Fibroblast of gingiva (primary cell): ENCODE measurements at places on chromosomes 6 and 20.
A peak's percentile ranks its signal among the peaks of the same experiment; 100 is the strongest.

- no peak for DNase-seq
Observed at GRCh38 chr6:22112461-22112860, 184.4 kb downstream of the PRL start.

DNA sequence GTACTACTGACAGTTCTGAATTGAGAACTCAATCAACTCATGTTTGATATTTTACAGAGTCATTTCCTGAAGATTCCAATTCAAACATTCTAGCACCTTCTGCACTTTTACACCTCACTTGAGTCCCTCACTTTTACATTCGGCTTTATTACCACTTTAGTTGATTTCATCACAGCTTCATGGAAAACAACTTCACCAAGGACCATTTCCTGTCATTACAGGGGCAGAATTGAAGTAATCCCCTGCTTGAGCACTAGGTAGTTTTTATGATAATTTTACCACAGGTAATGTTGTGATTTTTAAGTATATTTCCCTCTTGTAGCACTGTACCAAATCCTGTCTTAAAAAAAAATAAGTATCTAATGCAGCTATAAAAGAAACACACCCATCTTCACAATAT is 312.9 kb downstream of the BTBD9 start:
- no peak for DNase-seq

DNA sequence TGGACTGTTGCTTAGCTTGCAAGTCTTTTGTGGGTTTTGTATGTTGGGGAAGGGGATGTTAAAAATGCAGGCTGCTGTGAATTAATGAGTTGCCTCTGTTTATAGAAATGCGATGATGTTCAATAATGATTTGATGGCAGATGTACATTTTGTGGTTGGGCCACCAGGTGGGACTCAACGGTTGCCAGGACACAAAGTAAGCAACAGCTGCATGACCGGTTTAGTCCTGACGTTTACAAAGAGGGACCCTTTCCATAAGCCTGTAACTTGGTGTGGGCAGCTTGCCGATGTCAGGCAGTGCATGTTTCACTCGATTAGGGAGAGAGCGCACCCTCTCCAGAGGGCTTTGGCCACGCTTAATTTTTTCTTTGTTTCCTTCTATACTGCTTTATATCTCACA is 1.3 kb downstream of the BTBD3 start:
- no peak for DNase-seq

GRCh38 chr20:41192575-41192974 is 55.2 kb downstream of the PLCG1 start:
- DNase-seq = no peak

DNA sequence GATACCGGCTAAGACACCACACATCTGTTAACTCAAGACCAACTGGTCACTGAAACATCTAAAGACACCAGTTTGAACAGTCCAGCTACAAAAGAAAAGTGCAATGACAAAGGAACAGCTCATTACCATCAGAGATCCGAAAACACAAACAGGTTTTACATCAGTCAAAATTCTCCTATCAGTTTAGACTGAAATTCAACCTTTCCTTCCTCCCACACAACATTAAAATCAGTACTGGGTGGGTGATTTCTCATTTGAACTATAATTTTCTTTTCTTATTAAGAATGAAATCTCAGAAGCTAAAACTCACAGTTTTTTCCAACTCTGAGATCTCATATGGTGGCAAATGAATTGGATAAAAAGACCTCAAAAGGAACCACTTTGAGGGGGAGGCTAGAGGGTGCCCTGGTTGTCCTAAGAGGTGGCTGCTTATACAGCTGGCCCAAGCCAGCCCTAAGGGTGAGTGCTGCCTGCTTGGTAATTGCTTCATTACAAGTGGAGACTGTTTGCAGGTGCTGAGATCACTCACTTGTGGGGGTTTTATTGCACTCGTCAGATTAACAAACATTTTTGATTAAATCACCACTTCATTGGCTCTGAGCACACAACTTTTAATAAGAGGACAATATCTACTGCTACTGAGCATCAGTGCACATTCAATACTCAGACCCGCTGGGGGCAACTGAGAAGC is 4.3 kb downstream of the CCDC167 start:
- no peak for DNase-seq

GRCh38 chr6:16206595-16207037 is 31.8 kb upstream of the GMPR start:
- peak; percentile 77 for DNase-seq

DNA sequence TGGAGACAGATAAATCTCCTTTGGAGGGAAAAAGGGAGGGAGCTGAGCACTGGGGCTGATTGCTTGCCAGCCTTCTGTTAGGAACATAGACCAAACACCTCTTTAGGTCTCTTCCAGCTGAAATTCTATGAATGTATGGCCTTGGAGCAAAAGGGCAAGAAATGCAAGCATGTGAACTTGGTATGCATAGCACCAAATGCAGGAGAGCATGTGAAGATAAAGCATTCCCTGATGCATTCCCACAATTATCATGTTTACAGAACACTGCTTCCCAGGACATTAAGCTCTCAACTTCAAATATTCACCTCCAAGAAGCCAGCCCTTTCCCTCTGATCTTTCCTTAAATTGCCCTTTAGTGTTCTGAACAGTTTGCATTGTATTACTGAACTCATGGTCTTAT is 15.6 kb downstream of the RIPOR2 start:
- DNase-seq = no peak

- DNase-seq = no peak
Observed at GRCh38 chr6:112470950-112471349, 123.8 kb downstream of the RFPL4B start.

- DNase-seq = no peak
Observed at GRCh38 chr6:46903175-46903574, 18.6 kb downstream of the ADGRF5 start.

- peak; percentile 51 for DNase-seq
Observed at GRCh38 chr6:108966855-108967755, 118.9 kb downstream of the ARMC2 start.

DNA sequence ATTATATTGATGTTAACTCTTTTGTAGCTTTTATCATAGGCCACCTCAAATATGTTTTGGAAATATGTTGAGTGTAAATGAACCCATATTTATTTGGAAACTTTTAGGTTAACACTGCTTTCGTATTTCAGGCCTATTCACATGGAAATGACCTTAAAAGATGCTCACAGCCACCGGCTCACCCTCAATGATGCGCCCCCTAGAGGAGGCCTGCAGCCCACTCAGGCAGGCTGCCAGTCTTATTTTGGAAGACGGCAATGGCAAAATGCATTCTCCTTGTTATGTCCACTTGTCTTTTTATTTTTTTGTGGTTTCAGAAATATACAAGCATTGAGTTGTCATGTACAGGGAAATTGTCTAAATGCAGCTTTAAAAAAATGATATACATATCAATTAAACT is 869.7 kb downstream of the PHF3 start:
- no peak for DNase-seq

GRCh38 chr6:63912887-63913286 is 277.3 kb downstream of the PHF3 start:
- DNase-seq = no peak

- peak; percentile 94 for DNase-seq
Observed at GRCh38 chr6:108565893-108566292, 5.2 kb downstream of the FOXO3 start.

GRCh38 chr6:132590362-132590761 is 821 bp upstream of the TAAR5 start:
- DNase-seq = no peak

GRCh38 chr20:22248051-22248667 is 336.2 kb downstream of the FOXA2 start:
- no peak for DNase-seq

DNA sequence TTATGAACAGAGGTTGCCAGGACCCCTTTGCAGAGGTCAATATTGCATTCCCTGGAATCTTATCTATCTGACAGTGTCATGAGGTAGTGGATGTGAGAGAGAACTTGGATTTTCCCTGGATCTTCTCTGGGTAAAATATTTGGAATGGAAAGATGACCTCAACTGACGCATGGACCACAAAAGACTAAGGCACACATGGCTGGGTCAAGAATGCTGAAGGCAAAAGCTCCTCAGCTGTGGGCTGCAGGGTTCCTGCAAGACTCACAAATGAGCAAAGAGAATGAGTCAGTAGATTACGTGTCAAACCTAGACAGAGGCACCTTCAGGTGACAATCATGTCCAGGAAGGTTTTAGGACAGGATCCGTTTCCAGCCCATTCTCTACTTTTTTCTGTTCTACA is 484.0 kb downstream of the C6orf118 start:
- no peak for DNase-seq

GRCh38 chr20:57214427-57214826 is 52.0 kb downstream of the BMP7 start:
- DNase-seq = no peak

GRCh38 chr6:151112130-151112529 is 127.6 kb upstream of the AKAP12 start:
- no peak for DNase-seq

GRCh38 chr6:105991561-105992314 is 94.4 kb upstream of the PRDM1 start:
- DNase-seq = no peak

DNA sequence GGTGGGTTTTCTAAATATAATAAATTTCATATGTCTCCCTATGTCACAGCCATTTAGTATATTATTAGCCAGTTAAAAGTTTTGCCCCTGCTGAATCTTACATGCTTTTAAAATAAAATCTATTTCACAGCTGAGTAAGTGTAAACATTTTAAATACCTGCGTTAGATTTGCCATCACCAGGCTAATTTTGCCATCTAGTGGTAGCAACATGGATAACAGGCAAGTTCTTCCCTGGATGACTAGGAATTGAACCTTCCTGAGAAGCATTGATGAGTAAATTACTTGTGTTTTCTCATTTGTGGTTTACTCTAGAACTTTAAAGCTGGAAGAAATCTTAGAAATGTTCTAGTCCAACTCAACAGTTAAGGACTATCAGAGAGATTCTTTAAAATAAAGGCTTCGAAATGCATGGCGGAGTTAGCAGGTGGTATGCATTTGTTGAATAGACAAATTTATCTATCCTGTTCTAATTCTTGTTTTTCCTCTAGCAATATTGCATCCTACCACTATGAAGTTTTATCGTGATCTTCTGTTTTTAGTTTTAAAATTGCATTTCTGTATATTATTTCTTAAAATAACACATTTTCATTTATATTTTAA is 2.6 kb downstream of the PRSS35 start:
- DNase-seq = peak; percentile 52

- DNase-seq = no peak
Observed at GRCh38 chr20:43102394-43102793, 87.3 kb downstream of the PTPRT start.

DNA sequence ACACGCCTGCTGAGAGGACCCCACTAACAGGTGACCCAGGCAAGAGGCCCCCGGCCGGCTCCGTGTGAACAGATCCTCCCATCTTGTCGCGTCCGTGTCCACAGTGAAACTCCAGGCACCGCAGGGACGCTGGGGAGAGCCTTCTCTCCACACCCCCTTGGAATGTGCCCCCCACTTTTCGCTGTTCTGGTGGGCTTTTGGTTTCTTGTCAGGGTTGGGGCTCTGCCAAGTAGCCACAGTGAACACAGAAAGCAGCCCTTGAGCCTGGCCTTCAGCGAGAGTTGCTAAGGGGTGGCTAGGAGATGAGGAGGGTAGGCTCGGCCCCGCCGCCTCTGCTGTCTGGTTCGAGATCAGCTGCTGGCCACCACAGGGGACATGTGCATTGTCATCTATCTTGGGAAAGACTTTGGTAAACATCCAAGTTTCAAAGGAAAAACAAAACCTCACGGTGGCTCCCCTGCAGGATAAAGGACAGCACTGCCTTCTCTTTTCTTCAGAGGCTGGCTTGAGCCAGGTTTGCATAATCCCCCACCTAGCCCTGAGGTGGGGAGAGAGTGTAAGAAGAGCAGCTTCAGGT is 22.7 kb downstream of the SYNDIG1 start:
- no peak for DNase-seq

GRCh38 chr6:70474751-70475150 is 61.4 kb downstream of the FAM135A start:
- DNase-seq = no peak

DNA sequence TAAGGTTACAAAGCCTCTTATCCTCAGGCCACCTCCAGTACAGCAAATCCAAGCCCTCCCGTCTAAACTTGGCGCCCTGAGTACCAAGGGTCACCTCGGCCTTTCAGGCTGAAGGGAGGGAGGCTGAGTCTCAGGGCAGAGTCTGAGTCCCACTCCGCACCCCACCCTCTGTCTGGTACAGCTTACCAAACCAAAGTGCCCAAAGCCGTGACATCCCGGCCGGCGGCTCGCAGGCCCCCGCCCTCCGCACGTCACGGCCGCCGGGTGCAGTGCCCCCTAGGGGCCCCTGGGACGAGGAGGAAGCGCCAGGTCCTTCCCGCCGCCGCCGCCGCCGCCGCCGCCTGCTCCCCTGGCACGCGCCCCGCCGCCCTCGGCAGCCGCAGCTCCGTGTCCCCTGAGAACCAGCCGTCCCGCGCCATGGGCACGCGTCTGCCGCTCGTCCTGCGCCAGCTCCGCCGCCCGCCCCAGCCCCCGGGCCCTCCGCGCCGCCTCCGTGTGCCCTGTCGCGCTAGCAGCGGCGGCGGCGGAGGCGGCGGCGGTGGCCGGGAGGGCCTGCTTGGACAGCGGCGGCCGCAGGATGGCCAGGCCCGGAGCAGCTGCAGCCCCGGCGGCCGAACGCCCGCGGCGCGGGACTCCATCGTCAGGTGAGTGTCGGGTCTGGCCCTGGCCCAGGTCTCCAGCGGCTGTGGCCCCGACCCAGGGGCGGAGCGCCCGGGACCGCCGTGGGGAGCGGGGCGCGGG is at the start of gene MTHFD1L:
Gene MTHFD1L, plus strand, starts transcription at position 297 of the 741 bp plus-strand sequence. Its CDS starts 121 bp downstream, at position 418.
- DNase-seq = peak; percentile 86

DNA sequence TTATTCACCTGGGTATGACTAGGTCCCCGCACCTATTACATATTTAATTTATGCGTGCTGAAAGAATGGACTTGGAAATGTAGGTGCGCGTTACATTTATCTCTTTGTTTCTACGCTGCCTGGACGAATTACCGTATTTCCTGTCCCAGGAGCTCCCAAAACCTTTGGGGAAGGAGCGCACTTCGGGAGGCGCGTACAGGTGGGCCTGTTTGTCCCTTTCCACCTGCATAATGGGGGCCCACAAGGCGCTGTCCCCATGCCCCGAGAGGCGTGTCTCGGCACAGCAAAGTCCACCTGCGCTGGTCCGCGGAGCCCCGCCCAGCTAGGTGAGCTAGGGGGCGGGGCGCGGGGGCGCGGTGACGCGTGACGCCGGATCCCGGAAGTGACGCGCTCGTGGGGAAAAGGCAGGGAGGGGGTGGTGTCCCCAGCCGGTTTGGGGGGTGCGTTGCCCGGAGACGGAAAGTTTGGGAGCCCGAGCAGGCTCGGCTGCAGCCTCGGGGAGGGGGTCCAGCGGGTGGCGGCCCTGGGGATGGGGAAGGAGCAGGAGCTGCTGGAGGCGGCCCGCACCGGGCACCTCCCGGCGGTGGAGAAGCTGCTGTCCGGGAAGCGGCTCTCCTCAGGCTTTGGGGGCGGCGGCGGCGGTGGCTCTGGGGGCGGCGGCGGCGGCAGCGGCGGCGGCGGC is at the start of gene ANKS1A:
Gene ANKS1A, plus strand, starts transcription at position 382 of the 682 bp plus-strand sequence. Its CDS starts 148 bp downstream, at position 530.
- no peak for DNase-seq

GRCh38 chr6:47633141-47633540 is 65.2 kb upstream of the ADGRF4 start:
- peak; percentile 80 for DNase-seq

- DNase-seq = peak; percentile 35
Observed at GRCh38 chr20:38434301-38434741, 807 bp downstream of the SNHG17 start.

- DNase-seq = no peak
Observed at GRCh38 chr6:163712566-163712961, 298.0 kb downstream of the QKI start.
